Activated CD8-positive, alpha-beta memory T cell treated with anti-CD3 and anti-CD28 coated beads for 24 hours (primary cell): ENCODE measurements at places on chromosomes 5 and 9.

- DNase-seq, result no peak
Observed at GRCh38 chr5:159899067-159900049, 16.9 kb upstream of the ADRA1B start.

DNA sequence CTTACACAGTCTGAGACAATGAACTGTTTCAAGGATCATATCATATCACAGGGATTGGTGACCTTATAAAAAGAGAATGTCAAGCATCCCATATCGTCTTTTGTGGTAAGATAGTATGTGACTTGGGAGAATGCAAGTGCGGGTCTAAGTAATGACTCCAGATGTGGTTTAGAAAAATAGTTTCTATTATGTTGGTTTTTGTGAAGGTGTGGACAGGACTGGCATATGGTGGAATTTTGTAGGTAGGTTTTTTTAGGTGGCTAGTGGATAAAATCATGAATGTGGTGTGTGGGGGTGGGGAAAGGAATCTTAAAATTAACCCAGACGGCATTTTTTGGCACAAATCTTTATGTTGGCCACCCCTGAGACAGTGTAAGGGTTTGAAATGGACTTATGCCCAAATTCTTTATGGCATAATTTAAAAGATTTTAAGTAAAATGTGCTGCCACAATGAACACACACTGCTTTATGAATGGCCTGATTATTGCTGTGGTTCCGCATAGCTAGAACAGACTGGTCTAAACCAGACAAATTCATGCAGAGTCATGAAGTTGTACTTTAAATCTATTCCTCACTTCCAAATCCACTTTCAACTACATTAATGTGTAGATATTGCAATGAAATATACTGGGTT, 204.8 kb upstream of the HAPLN1 start:
- no peak for DNase-seq

- DNase-seq, result no peak
Observed at GRCh38 chr9:94867281-94867841, 140.9 kb downstream of the AOPEP start.

DNA sequence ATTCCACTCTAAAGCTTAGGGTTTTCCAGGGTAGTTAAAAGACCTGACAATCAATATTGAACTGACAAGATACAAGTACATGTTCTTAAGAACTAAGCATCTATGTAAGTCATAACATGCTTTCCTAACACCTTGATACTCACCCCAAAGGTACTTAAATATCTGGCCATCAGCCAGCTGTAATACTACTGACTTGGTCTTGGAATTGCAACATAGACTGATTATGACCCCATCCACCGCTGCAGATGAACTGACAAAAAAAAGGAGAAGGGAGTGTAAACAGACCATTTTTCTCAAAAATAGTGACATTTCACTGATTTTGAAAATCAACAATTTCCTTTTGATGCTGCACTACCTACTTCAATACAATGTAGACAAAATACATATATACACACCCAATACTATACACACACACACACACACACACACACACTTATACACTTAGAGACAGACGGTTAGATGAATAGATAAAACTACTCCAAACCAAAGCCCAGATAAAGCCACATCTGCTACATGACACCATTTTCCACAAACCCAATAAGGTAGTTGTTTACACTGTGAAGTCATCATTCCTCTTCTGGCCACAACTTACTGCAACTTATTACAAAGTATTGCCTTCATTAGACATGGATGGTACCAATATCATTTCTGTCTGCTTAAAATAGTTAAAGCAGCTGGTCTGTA, 30.4 kb downstream of the ELP1 start:
- DNase-seq, result no peak

DNA sequence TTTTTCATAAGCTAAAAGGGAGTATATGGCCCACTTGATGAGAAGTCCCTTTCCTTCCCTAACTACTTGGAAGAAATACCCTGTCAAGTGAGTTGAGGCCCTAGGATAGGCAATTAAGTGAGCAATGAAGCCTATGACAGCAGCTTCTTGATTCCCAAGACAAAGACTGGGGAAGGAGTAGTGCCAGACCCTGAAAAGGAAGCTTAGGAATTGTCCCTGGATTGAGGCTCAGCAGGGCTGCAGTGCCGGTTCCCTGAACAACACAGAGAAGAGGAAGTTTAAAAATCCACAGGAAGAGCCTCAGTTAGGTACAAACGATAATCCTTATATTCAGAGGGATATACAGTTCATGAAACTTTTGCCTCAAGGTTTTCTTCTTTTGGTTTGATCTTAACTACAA, 61.8 kb upstream of the RAD23B start:
- DNase-seq, result no peak

DNA sequence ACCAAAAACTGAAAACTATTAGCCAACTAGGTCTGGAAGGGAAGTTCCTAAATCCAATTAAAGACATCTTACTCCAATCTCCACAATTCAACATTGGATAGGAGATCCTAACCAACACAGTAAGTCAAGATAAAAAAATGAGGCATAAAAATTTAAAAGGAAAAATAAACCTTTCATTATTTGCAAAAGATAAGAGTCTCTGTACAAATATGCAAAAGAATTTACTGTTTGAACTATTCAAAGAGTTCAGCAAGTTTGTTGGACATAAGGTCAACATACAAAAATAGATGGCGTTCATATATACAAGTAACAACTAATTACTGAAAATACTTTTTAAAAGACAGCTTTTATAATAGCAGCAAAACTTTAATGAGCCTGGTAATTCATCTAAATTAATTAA, 3.1 kb upstream of the FREM1 start:
- no peak for DNase-seq

- DNase-seq, result no peak
Observed at GRCh38 chr5:173268750-173269432, 33.9 kb upstream of the NKX2-5 start.

DNA sequence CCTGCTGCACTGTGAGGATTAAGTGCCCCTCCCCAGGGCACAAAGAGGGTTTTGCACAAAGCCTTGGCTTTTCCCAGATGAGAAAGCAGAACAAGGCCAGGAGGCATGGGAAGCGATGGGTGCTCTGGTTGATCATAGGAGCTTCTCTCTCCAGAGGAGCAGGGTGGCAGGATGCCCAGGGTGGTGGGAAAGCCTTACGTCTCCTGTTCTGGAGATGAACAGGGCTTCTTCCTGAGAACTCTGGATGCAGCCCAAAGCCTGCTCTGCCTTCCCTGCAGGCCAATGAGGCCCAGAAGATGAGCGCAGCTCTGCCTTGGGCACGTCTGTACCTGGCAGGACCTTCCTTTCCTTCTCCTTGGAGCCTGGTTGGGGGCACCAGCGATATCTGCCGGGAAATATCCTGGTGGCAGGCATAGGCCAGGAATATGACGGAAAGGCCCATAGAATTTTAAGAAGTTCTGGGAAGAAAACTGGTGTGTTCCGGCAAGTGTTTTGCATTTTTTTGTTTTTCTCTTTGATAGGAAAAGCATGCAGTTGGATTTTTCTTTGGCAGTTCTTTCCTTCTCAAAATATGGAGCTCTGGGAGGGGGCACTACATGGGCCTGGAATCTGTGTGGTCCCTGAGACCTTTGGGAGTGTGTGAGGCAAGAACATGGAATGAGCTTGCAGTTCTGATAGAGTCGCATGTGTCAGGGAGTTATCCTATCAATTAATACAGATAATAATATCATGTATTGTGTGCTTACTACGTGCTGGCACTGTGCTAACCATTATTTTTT, 253.2 kb upstream of the KLF4 start:
- DNase-seq, result no peak

DNA sequence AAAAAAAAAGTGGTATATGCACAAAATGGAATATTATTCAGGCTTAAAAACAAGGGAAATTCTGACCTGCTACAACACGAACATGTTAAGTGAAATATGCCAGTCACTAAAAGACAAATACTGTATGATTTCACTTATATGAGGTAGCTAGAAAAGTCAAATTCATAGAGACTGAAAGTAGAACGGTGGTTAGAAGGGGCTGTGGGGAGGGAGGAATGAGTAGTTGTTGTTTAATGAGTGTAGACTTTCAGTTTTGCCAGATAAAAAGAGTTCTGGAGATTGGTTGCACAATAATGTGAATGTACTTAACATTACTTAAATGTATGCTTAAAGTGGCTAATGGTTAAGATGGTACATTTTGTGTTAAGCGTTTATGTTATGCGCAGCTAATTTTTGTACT, 79.5 kb upstream of the IL12B start:
- DNase-seq, result no peak
